ENCODE measurements at places on chromosomes 11 and 22.
A peak's percentile ranks its signal among the peaks of the same experiment; 100 is the strongest.

DNA sequence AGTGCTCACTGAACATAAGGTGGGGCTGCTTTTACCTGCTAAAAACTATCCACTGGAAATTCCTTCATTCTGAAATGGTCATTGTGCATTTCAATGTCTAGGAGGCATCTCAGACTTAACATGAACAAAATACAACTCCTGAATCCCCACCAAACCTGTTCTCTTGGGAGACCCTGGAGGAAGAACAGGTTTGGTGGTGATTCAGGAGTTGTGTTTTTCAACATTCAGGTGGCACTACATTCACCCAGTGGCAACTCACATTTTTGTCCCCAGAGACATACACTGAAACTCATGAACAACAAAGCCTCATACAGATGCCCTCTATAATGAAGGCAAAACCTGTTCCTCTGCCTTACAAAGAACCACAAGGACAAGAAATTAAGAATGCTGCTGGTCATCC is 64.3 kb upstream of the CYP2D6 start:
- no peak for DNase-seq
- peaks cover 4% of the 10 kb centered on the region for H3K36me3 ChIP-seq
- H3K4me3 ChIP-seq = no peak overlapping the region
- peaks cover 25% of the 10 kb centered on the region for H3K4me1 ChIP-seq
- no peaks in the 10 kb centered on the region for H3K27me3 ChIP-seq
- no peak overlapping the region for H3K27ac ChIP-seq

GRCh38 chr11:108931168-108931567 is 266.3 kb downstream of the DDX10 start:
- H3K36me3 ChIP-seq = no peaks in the 10 kb centered on the region
- H3K4me3 ChIP-seq = no peak overlapping the region
- no peaks in the 10 kb centered on the region for H3K4me1 ChIP-seq
- no peak for DNase-seq

DNA sequence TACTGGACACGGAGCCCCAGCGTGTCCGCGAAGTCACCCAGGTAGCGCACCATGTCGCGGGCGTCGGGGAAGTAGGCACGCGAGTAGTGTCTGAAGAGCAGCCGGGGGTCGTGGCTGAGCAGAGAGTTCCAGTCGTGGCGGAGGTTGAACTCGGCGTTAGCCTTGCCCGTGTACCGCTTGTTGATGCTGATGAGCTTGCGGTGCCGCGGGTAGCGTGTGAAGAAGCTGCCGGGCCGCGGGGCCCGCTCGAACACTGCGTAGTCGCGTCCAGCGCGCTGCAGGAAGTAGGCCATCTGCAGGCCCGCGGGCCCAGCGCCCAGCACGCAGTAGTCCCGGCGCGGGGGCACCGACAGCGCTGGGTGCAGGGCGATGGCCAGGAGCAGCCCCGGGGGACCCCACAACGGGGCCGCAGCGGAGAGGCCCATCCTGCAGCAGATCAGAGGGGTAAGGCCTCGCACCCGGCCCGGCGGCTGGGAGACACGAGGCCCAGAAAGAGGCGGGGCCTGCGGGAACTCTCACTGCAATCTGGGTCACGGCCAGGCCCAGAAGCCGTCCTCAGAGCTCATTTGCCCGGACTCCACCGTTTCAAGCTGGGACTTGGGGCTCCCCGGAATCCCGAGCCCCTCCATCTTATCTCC is 723 bp downstream of the FOXRED2 start:
- H3K27ac ChIP-seq = no peak overlapping the region
- H3K36me3 ChIP-seq = peaks cover 17% of the 10 kb centered on the region
- peak overlapping the region; percentile 70 for H3K4me3 ChIP-seq
- H3K27me3 ChIP-seq = no peaks in the 10 kb centered on the region
- peaks cover 7% of the 10 kb centered on the region for H3K4me1 ChIP-seq

- peaks cover 6% of the 10 kb centered on the region for H3K27me3 ChIP-seq
- no peak overlapping the region for H3K4me3 ChIP-seq
- no peak overlapping the region for H3K27ac ChIP-seq
- H3K4me1 ChIP-seq = no peaks in the 10 kb centered on the region
- H3K36me3 ChIP-seq = no peaks in the 10 kb centered on the region
These were observed 13.3 kb downstream of the ROBO4 start for GRCh38 chr11:124884340-124884739.

GRCh38 chr22:40107851-40108378 is 69.8 kb upstream of the TNRC6B start:
- peaks cover 53% of the 10 kb centered on the region for H3K4me1 ChIP-seq
- H3K27me3 ChIP-seq = no peaks in the 10 kb centered on the region
- peak overlapping the region; percentile 89 for H3K27ac ChIP-seq
- peak; percentile 25 for DNase-seq

DNA sequence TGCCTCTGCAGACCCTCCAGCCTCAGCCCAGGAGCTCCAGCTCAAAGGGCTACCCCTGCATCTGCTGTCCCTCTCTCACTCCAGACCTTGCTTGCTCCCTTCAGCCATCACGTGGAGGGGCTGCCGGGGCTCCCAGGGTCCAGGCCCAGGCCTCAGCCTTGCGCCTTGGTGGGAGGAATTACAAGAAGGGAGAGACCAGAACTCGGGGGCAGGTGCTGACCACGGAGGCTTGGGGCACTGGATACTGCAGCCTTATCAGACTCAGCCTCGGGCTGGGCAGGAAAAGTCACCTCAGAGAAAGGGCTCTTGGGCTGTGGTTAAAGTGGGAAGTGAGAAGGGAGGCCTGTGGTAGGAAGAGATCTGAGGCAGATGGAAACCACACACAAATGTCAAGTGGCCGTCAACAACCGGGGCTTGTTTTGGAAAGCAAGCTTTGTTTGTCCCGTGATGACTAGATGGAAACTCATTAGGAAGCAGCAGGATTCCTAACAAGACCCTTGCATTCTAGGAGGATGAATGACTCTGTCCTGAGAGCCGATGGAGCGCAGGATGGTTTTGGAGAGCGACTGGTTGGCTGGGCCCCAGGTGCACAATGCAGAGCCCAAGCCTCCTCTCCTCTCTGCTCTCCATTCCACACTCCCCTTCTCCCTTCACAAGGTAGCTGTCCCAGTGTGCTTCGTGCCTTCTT is 1321.7 kb downstream of the TBC1D22A start:
- no peaks in the 10 kb centered on the region for H3K36me3 ChIP-seq
- H3K27me3 ChIP-seq = peaks cover 45% of the 10 kb centered on the region
- peaks cover 19% of the 10 kb centered on the region for H3K4me1 ChIP-seq
- H3K4me3 ChIP-seq = peak overlapping the region; percentile 33
- H3K27ac ChIP-seq = no peak overlapping the region

GRCh38 chr11:17560281-17561110 is 13.4 kb downstream of the OTOG start:
- no peak overlapping the region for H3K27ac ChIP-seq
- no peak for DNase-seq
- no peaks in the 10 kb centered on the region for H3K36me3 ChIP-seq

- H3K36me3 ChIP-seq = no peaks in the 10 kb centered on the region
- peaks cover 3% of the 10 kb centered on the region for H3K4me1 ChIP-seq
- DNase-seq = no peak
- H3K4me3 ChIP-seq = no peak overlapping the region
- peaks cover 65% of the 10 kb centered on the region for H3K27me3 ChIP-seq
These were observed 124.5 kb upstream of the HSD17B12 start for GRCh38 chr11:43555816-43556611.

GRCh38 chr11:1084561-1085439 is 10.1 kb downstream of the MUC2 start:
- H3K4me3 ChIP-seq = no peak overlapping the region
- H3K27ac ChIP-seq = no peak overlapping the region
- DNase-seq = no peak
- H3K4me1 ChIP-seq = no peaks in the 10 kb centered on the region
- H3K36me3 ChIP-seq = no peaks in the 10 kb centered on the region

GRCh38 chr11:122491509-122491908 is 164.0 kb upstream of the UBASH3B start:
- no peak overlapping the region for H3K27ac ChIP-seq
- no peaks in the 10 kb centered on the region for H3K4me1 ChIP-seq

DNA sequence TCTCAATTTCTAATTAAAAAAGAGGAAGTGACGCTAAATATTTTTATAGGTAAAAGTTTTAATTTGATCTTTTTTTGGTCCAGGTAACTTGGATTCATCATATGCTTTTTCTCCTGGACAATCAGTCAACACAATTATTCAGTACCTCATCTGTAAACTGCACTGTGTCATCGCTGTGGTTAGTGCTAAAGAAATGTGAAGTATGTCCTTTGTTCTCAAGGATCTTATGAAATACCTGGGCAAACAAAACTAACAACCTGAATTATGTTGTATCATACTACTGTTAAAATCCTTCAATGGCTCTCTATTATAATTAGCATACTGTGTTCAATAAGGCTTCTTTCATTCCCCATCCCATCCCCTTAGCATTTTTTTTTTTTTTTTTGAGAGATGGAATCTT is 19.9 kb upstream of the SCN3B start:
- H3K4me1 ChIP-seq = no peaks in the 10 kb centered on the region
- H3K27me3 ChIP-seq = peaks cover 4% of the 10 kb centered on the region
- H3K36me3 ChIP-seq = no peaks in the 10 kb centered on the region
- H3K27ac ChIP-seq = no peak overlapping the region
- no peak for DNase-seq

DNA sequence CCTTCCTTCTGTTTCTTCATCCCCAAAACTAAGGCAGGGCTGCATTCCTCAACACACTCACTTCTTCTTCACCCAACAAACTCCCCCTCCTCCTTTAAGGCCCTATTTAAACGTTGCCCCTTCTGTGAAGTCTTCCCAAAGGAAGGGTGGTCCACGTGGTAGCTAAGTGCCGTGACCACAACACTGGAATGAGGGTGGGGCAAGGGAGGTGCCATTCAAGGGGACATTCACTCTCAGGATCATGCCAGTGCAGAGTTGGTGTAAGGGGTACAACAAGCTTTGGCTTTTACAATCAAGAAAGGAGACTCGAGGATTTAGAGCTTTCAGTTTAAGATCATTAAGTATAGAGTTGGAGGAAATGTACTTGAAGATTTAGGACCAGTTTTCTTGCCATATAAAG is 8.0 kb upstream of the MS4A10 start:
- no peak overlapping the region for H3K27ac ChIP-seq
- no peak for DNase-seq
- peaks cover 23% of the 10 kb centered on the region for H3K27me3 ChIP-seq
- peaks cover 6% of the 10 kb centered on the region for H3K4me1 ChIP-seq

DNA sequence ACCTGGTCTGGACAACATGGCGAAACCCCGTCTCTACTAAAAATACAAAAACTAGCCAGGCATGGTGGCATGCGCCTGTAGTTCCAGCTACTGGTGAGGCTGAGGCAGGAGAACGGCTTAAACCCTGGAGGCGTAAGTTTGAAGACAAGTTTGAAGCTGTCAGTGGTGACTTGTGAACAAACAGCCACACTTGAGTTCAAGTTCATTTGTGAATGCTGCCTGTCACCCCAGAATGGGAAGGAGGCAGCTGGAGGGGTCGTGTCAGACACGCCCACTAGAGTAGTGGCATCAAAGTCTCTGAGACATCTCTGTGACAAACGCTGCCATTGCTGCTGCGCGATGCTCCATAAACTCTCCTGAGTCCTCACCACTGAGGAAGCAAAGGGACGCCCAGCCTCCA is 74.2 kb downstream of the DGCR2 start:
- no peaks in the 10 kb centered on the region for H3K4me1 ChIP-seq
- no peak overlapping the region for H3K27ac ChIP-seq
- H3K36me3 ChIP-seq = peaks cover 37% of the 10 kb centered on the region
- no peaks in the 10 kb centered on the region for H3K27me3 ChIP-seq
- no peak for DNase-seq

DNA sequence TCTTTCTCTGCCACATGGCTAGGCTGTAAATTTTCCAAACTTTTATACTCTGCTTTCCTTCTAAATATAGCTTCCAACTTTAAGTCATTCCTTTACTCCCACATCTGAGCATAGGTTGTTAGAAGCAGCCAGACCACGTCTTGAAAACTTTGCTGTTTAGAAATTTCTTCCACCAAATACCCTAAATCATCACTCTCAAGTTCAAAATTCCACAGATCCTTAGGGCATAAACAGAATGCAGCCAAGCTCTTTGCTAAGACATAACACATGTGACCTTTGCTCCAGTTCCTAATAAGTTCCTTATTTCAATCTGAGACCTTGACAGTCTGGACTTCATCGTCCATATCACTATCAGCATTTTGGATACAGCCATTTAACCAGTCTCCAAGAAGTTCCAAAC is 749.9 kb downstream of the METTL15 start:
- no peak for DNase-seq
- no peaks in the 10 kb centered on the region for H3K27me3 ChIP-seq
- no peak overlapping the region for H3K4me3 ChIP-seq
- H3K36me3 ChIP-seq = no peaks in the 10 kb centered on the region

GRCh38 chr11:134361661-134362060 is 29.9 kb downstream of the GLB1L2 start:
- H3K4me3 ChIP-seq = no peak overlapping the region
- peaks cover 3% of the 10 kb centered on the region for H3K27me3 ChIP-seq
- no peak for DNase-seq
- no peak overlapping the region for H3K27ac ChIP-seq
- H3K4me1 ChIP-seq = peaks cover 9% of the 10 kb centered on the region
- no peaks in the 10 kb centered on the region for H3K36me3 ChIP-seq

GRCh38 chr11:16013649-16014275 is 342.6 kb downstream of the SOX6 start:
- DNase-seq = no peak
- no peaks in the 10 kb centered on the region for H3K36me3 ChIP-seq
- H3K27me3 ChIP-seq = no peaks in the 10 kb centered on the region
- H3K27ac ChIP-seq = no peak overlapping the region
- H3K4me1 ChIP-seq = no peaks in the 10 kb centered on the region
- no peak overlapping the region for H3K4me3 ChIP-seq

DNA sequence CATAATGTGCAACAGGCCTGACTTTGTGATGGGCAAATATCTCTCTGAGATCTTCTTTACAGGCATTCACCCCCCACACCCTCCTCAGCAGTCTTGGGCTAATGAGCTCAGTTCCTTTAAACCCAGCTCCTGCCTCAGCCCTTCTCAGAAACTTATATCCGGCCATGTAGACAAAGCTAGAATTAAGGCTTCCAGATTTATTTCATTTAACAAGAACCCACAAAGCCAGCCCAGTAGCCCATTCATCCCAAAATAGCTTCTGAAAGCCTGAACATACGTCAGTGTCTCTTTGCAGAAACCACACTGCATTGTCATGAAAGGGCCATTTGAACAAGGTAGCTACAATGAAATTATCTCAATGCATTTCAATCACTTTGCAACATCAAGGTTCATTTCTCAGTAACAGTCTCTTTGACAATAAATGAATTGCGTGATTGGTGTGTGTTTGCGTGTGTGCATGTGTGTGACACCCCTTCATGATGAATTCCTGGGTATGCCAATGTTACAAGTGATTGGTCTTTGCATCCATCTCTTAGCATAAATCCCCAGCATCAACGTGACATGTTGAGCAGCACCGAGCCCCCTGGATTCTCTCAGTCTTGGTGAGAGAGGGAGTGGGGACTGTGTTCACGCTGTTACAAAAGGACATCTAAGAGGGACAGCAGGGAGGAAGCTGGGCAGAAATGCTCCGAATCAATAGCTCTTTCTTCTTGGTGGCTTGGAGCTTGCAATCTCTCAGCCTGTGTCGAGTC is 299.6 kb downstream of the KIRREL3 start:
- no peaks in the 10 kb centered on the region for H3K4me1 ChIP-seq
- no peak for DNase-seq
- no peaks in the 10 kb centered on the region for H3K36me3 ChIP-seq
- H3K4me3 ChIP-seq = no peak overlapping the region

- H3K36me3 ChIP-seq = no peaks in the 10 kb centered on the region
- DNase-seq = no peak
- H3K4me1 ChIP-seq = no peaks in the 10 kb centered on the region
- H3K27ac ChIP-seq = no peak overlapping the region
These were observed 49.3 kb downstream of the TSPAN18 start for GRCh38 chr11:44775985-44776446.

GRCh38 chr11:47611348-47611794 is 17.2 kb upstream of the C1QTNF4 start:
- H3K4me1 ChIP-seq = peaks cover 9% of the 10 kb centered on the region
- DNase-seq = no peak
- no peaks in the 10 kb centered on the region for H3K27me3 ChIP-seq
- no peak overlapping the region for H3K4me3 ChIP-seq
- peaks cover 13% of the 10 kb centered on the region for H3K36me3 ChIP-seq
